ENCODE measurements at places on chromosomes 3 and 15.

- no peak for DNase-seq
Measured at GRCh38 chr3:128584412-128585020, 66.1 kb downstream of the RPN1 start.

GRCh38 chr15:69060744-69061143, 46.2 kb downstream of the NOX5 start:
- DNase-seq = no peak

GRCh38 chr3:125337506-125337905, 37.6 kb downstream of the ZNF148 start:
- DNase-seq = no peak

- DNase-seq = no peak
Measured at GRCh38 chr3:147836330-147836729, 427.2 kb downstream of the ZIC1 start.

DNA sequence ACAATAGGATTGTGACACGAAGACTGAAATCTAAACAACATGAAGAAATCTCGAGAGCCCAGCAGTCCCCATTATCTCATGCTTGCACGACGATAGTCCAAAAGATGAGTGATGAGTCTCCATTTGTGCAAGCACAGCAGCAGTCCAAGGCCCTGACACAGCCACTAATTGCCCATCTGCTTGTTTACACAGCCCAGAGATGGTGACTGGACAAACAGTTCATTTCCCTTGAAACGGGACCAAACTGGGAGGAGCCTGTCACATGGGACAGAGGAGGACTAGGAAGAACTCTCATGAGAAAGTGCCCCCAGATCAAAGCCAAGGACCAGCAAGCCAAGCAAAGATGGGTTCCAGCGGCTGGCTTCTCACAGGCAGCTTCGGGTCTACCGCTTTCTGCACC, 121.0 kb downstream of the GREM1 start:
- DNase-seq = no peak

- no peak for DNase-seq
Measured at GRCh38 chr3:23241256-23241655, 38.1 kb downstream of the UBE2E2 start.

- DNase-seq = no peak
Measured at GRCh38 chr3:42226470-42227425, 39.2 kb downstream of the CCK start.

DNA sequence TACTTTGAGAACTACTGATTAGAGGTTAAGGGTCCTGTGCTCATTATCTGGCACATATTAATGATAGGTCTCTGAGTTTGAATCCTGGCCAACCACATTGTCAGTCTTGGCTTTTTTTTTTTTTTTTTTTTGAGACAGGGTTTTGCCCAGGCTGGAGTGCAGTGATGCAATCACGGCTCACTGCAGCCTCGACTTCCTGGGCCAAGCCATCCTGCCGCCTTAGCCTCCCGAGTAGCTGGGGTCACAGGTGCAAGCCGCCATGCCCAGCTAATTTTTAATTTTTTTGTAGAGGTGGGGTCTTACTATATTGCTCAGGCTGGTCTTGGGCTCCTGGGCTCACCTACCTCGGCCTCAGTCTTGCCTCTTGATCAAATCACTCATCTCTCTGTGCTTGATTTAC, 547 bp upstream of the PCCB start:
- DNase-seq = no peak

- no peak for DNase-seq
Measured at GRCh38 chr3:6605227-6605626, 255.7 kb upstream of the GRM7 start.

GRCh38 chr3:39383045-39383880, at the start of gene SLC25A38:
SLC25A38 (plus strand) TSS chr3:39383370; CDS start chr3:39383725, 355 bp downstream.
- DNase-seq = peak; percentile 66

GRCh38 chr15:77738441-77739302, 106.0 kb upstream of the LINGO1 start:
- no peak for DNase-seq

- no peak for DNase-seq
Measured at GRCh38 chr3:40242216-40242615, 67.3 kb upstream of the EIF1B start.

- DNase-seq = no peak
Measured at GRCh38 chr3:132625613-132626012, 28.5 kb downstream of the ACKR4 start.

- DNase-seq = no peak
Measured at GRCh38 chr3:16869261-16870005, 15.3 kb upstream of the PLCL2 start.

GRCh38 chr15:61036136-61036535, 193.0 kb downstream of the RORA start:
- no peak for DNase-seq

DNA sequence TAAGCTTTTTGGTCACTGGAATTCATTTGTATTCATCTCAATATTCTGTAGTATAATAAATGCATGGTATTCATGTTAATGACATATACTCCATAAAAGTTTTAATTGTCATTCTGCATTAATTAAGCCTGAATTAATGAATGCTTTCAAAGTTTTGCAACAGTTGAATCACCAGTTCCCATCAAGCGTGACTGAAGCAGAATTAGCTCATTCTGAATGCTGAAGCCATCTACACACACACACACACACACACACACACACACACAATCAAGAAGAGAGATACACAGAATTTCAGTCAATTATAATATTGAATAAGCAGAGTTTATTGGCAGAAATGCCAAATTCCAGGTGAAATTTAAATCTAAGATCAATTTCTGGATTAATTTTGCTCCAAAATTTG, 252.1 kb upstream of the KCNMB2 start:
- DNase-seq = no peak

GRCh38 chr15:68022061-68022460, 32.1 kb upstream of the PIAS1 start:
- DNase-seq = no peak

GRCh38 chr3:179146911-179147513, 1.1 kb upstream of the PIK3CA start:
- DNase-seq = no peak

- no peak for DNase-seq
Measured at GRCh38 chr3:124292329-124292728, 300.4 kb upstream of the ROPN1 start.

- DNase-seq = no peak
Measured at GRCh38 chr3:55069950-55070349, 142.1 kb upstream of the LRTM1 start.

DNA sequence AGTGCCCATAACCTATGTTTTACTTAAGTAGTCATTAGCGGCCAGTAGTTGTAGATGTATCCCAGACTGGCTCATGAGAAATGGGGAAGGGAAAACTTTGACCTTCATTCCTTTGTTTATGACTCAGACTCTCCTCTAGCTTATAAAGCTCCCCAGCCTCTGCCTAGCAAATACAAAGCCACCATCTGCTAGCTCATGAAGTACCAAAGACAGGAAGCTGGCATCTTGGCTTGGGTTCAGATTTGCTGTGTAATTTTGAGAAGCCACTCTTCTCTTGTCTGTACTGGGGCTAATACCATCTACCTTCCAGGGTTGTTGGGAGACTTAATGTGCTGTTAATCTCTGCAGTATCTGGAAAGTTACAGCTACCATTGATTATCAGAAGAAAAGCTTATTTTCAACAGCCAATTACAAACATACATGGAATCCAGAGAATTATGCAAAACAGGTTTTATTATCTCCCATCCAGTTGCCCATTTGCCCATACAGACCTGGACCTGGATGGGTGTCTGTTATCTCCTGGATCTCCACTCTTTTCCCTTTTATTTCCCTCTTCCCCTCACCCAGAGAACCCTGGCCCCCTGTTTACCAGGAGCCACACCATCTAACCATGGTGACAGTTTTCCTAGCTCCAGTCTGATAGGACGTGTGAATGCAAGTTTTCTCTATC, 153.8 kb downstream of the SEMA6D start:
- no peak for DNase-seq

GRCh38 chr15:100820528-100820927, 59.1 kb upstream of the ALDH1A3 start:
- no peak for DNase-seq

DNA sequence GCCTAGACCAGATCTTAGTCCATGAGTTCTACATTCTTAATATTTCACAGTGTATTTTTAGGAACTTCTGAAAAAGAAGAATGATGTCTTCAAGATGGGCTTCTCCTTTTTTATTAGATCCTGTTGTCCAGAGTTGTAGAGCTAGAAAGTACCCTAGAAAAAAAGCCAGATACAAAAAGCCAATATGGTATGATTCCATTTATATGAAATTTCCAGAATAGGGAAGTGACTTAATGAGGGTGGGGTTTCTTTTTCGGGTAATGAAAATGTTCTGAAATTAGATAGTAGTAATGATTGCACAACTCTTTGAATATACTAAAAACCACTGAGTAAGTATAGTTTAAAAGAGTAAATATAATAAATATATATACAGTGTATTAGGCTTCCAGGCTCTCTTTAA, 116.9 kb downstream of the NFKBIZ start:
- no peak for DNase-seq

DNA sequence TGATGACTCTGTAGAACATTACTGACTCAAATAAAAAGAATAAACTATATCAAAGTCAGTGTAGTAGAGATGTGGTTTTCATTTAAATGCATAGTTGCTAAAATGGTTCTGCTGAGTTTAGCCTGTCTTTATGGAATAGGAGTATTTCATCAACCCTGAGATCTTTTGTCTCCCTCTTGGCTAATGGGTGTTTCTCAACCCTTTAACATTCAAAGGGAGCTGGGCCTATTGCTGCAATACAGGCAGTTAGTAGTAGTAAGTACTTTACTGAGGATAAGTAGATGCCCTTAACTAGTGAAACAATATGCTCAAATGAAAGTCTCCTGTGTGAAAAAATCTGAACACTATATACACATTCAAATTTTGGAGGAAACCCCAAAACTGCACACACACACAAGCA, 184.7 kb upstream of the TTC14 start:
- DNase-seq = no peak

DNA sequence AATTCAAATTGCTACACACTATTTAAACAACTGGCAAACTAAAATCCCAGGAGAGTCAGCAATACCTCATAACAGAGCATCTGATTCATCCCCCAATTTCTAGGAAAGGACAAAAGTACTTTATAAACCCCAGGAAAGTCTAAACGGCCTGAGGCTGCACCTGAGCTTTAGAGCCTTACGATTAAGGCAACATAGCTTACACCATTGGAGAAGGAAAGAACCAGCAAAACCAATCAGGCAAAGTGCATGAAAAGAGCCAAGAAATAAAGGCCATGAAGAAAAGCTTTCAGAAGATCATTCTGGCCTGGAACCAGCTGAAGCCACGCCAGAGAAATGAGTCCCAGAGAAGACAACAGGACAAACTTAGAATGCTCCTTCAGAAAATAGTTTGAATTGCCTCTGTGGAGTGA, 48.1 kb downstream of the PTPN9 start:
- DNase-seq = no peak

- DNase-seq = no peak
Measured at GRCh38 chr3:73540969-73541740, 83.6 kb downstream of the PDZRN3 start.

DNA sequence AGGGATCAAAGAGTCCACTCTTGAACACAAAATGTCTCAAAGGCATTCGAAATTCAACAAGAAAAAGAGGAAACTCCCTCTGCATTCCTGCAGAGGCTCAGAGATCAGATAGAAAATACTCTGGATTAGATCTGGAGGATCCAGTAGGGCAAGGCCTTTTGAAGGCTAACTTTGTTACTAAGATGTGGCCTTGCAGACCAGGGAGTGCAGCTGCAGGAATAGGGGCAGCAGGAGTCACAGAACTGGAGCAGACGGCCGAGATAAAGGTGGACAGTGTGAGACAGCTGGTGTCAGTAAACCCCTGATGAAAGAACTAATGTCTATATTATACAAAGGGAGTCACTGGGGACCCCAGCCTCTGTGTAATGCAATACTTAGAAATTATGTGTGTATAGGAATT, 84.5 kb upstream of the PLSCR4 start:
- DNase-seq = no peak

GRCh38 chr3:176896640-176897039, 300.6 kb downstream of the TBL1XR1 start:
- DNase-seq = no peak

- DNase-seq = no peak
Measured at GRCh38 chr15:70792171-70792573, 28.8 kb upstream of the UACA start.

- no peak for DNase-seq
Measured at GRCh38 chr3:46913644-46914043, 36.1 kb downstream of the PTH1R start.

GRCh38 chr3:119588112-119588511, 8.8 kb downstream of the ADPRH start:
- DNase-seq = no peak

- no peak for DNase-seq
Measured at GRCh38 chr15:56342653-56343052, 22.6 kb upstream of the TEX9 start.

GRCh38 chr15:58900631-58901030, 32.8 kb downstream of the SLTM start:
- DNase-seq = no peak

DNA sequence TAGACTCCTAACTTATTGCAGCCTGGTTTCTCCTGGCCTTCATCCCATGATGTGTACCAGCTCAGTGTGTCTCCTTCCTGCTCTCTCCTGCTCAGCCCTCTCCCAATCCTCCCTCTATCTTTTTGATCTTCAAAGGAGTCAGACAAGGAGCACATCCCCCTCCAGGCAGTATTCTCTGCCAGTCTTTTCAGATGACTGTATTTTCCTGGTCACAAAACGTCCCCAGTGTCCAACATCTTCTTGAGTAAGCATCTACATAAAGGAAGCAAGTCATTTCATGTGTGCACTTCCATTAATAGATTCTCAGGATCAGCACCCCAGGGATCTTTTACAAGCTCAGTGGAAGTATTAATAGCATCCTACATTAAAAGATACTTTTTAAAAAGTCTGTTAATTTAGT, 148.9 kb upstream of the THBS1 start:
- DNase-seq = no peak

- no peak for DNase-seq
Measured at GRCh38 chr3:12833222-12834161, 7.9 kb downstream of the RPL32 start.

DNA sequence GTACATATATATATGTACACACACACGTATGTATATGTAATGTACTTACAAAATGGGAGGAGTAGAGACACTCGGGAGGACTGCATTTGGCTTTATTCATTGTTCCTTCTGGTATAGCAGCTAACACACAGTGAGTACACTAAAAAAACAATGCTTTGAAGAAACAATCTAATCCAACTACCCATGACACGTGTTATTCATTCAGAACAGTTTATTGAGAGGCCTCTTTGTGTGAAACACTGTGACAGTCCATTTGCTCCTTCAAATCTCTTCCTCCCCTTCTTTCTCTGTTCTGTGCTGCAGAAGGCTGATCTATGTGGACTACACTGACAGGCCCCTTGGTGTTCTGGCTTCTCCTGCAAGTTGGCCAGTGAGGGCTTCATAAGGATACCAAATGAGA, 1075.9 kb upstream of the CFAP20DC start:
- DNase-seq = no peak

GRCh38 chr15:68541743-68542142, 37.0 kb upstream of the CORO2B start:
- no peak for DNase-seq

DNA sequence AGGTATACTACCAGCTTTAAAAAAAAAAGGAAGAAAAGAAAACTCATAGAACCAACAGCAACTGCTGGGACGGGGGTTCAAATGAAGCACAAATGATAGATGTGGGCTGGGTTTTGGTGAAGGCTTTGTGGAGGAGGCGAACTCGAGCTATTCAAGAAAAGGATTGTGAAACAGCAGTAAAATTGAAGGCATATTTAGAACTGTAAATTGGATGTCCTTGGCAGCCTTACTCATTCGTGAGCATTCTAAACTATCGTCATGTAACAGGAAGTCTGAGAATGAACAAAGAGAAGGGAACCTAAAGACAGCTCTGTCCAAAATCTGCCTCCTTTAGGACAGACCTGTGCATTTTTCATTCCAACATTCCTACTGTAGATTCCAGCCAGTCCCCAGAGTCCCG, 97.8 kb downstream of the LARS2 start:
- no peak for DNase-seq
